ENCODE measurements at places on chromosomes 12 and 14.

GRCh38 chr14:37376944-37377609 lies 179.3 kb downstream of the MIPOL1 start:
- DNase-seq = no peak

- no peak for DNase-seq
Observed at GRCh38 chr12:59675461-59675860, 79.6 kb downstream of the SLC16A7 start.

DNA sequence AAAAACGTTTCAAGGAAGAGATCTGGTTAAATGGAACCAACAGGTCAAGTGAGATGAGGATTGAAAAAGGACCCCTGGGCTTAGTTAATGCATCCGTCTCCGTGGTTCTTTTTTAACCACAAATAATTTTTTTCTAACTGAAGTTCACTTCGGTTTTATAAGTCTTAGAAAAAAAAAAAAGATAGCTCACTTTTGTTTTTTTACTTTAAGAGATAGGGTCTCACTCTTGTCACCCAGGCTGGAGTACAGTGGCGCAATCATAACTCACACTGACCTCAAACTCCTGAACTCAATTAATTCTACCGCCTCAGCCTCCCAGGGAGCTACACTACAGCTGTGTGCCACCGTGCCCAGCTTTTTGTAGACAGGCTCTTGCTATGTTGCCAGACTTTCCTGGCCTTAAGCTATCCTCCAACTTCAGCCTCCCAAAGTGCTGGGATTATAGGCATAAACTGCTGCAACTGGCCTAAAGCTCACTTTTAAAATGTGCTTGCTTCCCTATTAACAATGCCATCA lies 11.8 kb downstream of the HNRNPC start:
- no peak for DNase-seq

DNA sequence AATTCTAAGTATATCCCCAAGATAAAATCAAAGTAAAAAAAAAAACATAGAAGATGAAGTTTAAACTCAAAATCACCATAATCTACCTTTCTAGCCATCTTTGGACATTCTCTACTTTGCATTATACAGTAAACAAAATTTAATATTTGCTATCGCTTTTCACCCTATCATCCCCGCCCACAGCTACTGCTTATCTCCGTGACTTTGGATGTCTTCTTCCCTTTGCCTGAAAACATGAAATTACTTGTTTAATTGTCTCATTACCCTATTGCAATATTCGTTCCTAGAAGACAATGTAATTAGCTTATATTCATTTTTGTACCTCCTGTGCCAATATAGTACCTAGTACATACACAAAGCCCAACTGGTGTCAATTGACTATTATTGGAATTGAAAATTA lies 9.3 kb downstream of the SYNJ2BP start:
- no peak for DNase-seq

DNA sequence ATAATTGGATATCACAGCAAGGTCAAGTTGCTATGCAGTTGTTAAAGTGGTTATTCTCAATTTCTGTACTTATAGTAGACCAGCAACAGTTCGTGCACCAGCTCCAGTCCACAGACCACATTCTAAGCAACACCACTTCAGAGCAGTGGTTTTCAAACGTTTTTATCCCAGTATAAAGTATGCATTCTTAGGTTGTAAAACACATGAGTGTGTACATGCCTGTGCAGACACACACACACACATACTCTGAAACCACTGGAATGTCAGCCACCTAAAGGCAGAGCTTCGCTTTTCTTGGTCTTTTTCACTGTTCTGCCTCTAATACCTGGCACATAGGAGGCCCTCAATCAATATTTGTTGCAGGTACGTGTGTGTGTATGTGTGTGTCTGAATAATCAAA lies 22.2 kb upstream of the C12orf71 start:
- no peak for DNase-seq

DNA sequence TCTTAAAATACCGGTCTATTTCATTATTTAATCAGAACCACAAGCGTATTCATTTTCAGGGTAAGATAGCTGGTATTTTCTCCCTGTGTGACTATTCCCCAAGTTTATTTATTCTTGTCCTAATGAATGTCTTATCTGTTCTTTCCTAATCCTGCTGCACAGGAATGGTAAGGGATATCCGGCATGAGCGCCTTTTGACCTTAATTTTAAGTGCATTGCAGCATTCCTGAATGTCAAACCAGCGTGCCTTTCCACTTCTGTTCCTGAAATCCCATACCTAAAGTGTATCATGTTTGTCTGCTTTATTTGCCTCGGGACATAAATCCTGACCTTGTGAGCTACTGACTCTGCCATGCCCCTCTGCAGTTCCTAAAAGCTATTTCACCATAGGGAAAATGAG lies 1713.2 kb upstream of the FLRT2 start:
- no peak for DNase-seq

- DNase-seq = no peak
Observed at GRCh38 chr14:63852271-63852816, 460 bp upstream of the SYNE2 start.

GRCh38 chr12:55906056-55906455 lies 21.6 kb downstream of the PYM1 start:
- no peak for DNase-seq

All from GM10248 (cell line).